ENCODE measurements at places on chromosomes 5 and 9.

- no peak for DNase-seq
Observed at GRCh38 chr9:117541181-117541580, 126.3 kb upstream of the ASTN2 start.

GRCh38 chr9:4299005-4299795, 668 bp downstream of the GLIS3 start:
- DNase-seq: no peak

DNA sequence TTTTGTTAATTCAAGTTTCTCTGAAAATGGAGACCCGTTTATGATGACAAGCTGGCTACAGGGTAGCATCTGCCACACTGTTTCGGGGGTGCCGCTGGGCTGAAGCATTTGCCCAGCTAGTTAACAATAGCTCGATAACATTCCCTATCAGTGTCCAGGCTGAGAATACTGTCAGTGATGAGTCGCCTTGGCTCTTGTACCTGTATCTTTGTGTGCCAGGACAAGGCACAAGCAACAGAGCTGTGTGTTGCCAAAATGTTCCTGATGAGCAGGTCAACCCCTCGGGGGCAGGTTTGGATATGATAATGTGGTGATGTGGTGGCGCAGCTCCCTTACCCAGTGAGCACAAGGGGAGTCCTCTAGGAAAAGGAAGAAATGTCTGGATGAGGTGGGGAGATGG, 7.0 kb downstream of the TGFBI start:
- DNase-seq: no peak

DNA sequence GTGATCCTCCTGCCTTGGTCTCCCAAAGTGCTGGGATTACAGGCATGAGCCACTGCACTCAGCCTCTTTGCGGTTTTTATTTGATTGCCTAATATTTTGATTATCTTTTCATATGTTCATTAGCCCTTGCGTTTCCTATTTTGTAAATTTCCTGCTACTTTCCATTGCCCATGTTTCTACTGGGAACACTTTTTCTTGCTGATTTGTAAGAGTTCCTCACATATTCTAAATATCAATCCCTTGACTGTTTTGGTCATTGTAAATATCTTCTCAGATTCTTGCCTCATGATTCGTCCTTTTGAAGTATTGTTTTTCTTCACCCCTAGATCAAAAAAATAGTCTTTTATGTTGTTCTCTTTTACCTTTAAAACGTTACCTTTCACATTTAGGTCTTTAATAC, 37.9 kb upstream of the TTC1 start:
- no peak for DNase-seq

Measured in stimulated activated CD8-positive, alpha-beta memory T cell treated with anti-CD3 and anti-CD28 coated beads, Interleukin-12 subunit alpha, Interleukin-12 subunit beta, amount 100 ng/mL, for 1 hour (primary cell).